Activated CD8-positive, alpha-beta memory T cell treated with anti-CD3 and anti-CD28 coated beads, Interleukin-2, amount 10 ng/mL, durations not matched to agents 7 days and 5 days (primary cell): ENCODE measurements at places on chromosomes 4 and X. TPM values are rescaled to one million over a fixed set of nuclear protein-coding genes. Genes with fewer than 3 reads are reported as not detected.

The CD99L2 gene
- 21.2 TPM for total RNA-seq

The SRPX2 gene
- not detected for total RNA-seq

The MEPE gene
- total RNA-seq, result not detected

The AREG gene
- 0.19 TPM for total RNA-seq

DNA sequence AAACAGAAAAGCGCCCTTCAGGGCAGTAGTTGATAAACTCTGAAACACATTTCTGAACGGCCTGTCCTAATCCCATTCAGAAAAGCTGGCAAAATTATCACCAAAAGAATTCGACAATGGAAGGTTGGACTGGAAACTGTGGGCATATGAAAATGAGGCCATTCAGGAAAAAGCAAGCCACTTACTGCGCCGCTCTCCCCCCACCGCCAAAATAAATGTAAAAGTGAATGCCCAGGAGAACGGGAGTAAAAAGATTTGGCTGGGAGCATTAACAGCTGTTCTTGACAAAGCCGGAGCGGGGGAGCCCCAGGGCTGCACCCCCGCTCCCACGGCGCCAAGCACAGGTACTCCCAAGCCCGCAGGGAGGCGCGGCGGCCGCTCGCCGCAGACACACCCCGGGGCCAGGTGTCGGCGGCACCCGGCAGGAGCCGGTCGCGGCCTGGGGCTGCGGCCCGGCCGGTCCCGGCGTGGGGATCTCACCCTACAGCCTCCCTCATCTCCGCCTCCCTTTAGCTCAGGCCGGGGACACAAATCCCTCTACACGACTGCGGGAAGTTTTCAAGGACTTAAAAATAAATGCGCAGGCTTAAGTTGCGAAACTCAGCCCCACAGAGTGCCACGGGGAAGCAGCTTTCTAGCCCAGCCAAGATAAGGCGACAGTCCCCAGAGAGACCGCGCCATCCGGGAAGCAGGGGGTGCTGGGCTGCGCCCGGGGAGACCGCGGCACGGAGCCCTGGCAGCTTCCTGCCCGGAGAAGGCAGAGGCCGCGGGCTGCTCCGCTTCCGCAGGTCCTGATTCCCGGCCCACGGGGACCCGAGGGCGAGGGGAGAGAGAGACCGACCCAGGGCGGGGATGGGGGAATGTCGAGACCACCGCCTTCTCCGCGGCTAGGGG lies 593 bp downstream of the SH3RF1 start:
- no peaks in the 10 kb centered on the region for H3K36me3 ChIP-seq
- H3K4me1 ChIP-seq, result peaks cover 10% of the 10 kb centered on the region
- peak; percentile 47 for DNase-seq
- H3K27ac ChIP-seq, result no peak overlapping the region
- peaks cover 68% of the 10 kb centered on the region for H3K27me3 ChIP-seq
- peak overlapping the region; percentile 68 for H3K4me3 ChIP-seq

GRCh38 chr4:31045151-31045550 lies 325.0 kb downstream of the PCDH7 start:
- H3K27me3 ChIP-seq, result no peaks in the 10 kb centered on the region
- H3K4me1 ChIP-seq, result no peaks in the 10 kb centered on the region
- DNase-seq, result no peak
- H3K36me3 ChIP-seq, result no peaks in the 10 kb centered on the region
- H3K27ac ChIP-seq, result no peak overlapping the region

DNA sequence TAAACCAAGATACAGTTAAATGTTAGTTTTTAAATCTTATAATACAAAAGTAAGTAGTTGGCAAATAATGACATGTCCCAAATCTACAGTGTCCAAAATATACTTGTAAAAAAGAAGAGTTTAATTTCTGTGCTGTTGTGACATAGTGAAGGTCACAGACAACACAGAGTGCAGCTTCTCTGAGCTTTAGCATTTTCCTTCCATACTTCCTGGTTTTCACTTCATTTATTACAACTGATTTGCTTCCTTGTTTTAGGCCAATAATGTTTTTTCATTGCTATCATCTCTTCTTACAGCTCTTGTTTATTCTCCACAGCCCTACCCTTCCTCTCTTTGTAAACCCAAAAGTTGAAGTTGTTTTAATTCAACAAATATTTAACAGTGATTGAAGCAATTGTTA lies 132.4 kb upstream of the TET2 start:
- no peak overlapping the region for H3K4me3 ChIP-seq
- no peaks in the 10 kb centered on the region for H3K27me3 ChIP-seq
- no peak overlapping the region for H3K27ac ChIP-seq
- H3K4me1 ChIP-seq, result no peaks in the 10 kb centered on the region

DNA sequence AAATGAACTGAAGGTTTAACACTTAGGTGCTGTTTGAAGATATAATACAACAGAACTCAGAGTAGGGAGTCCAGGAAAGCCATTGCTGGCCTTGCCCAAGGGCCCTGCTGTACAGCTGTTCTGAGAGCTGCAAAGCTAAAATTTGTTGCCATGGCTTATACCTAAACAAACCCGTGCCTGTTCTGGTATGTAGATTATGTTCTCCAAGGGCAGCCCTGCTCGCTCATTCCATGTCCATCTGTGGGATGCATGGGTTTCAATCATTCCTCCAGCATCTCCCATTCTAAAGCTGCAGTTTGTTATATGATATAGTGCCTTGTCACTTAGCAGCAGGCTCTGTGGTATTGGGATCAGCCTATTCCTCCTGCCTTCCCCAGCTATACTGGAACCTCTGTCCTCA lies 80.8 kb upstream of the BMPR1B start:
- H3K27me3 ChIP-seq, result peaks cover 8% of the 10 kb centered on the region
- DNase-seq, result no peak
- H3K36me3 ChIP-seq, result no peaks in the 10 kb centered on the region
- H3K4me1 ChIP-seq, result no peaks in the 10 kb centered on the region
- H3K27ac ChIP-seq, result no peak overlapping the region
- no peak overlapping the region for H3K4me3 ChIP-seq
